Fibroblast of mammary gland (primary cell): ENCODE measurements at places on chromosomes 12 and 14.

GRCh38 chr14:63163306-63163705 lies 40.9 kb upstream of the RHOJ start:
- no peak for DNase-seq

DNA sequence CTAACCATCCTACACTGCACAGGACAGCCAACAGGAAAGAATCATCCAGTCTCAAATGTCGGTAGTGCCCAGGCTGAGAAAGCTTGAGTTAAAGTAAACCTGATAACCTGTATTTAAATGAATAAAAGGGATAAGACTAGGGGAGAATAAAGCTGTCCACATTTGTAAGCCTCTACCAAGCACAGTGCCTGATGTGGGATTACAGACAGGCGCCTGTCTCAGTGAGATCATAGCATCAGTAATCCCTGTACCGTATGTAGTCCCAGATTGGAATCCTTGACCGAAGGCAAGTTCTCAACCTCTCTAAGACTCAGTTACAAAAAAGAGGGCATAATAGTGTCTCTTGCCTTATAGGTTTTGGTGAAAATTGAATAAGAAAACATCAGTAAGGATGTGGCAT lies 59.9 kb downstream of the BICD1 start:
- DNase-seq: no peak

DNA sequence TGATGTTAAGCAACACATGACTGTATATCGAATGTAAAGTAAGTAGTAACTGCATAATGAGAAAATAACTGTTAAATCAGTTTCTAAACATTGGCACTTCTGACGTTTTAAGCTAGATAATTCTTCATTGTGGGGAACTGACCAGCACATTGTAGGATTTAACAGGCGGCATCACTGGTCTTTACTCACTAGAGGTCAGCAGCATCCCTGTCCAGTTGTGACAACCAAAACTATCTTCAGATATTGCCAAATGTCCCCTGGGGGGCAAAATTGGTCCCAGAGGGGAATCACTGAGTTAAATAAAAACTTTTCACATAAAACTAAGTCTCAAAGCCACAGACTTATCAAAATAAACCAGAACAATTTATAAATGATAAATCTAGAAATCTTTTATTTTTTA lies 65.3 kb downstream of the BLTP3B start:
- peak; percentile 35 for DNase-seq

DNA sequence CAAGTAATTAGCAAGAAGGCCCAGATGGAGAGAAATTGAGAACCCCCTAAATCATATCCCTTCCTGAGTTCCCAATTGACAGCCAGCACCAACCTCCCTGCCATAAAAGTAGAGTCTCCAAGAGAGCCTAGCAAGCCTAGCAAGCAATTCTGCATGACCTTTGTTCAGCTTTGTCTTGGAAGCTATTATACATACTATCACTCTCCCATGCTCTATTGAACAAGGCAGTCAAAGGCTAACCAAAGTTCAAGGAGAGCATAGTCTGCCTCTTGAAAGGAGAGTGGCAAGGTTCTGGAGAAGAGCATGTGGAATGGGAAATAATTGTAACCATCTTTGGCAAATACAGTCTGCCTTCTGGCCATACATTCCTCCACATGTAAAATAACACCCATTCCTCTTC lies 7.8 kb downstream of the ACOT4 start:
- no peak for DNase-seq

DNA sequence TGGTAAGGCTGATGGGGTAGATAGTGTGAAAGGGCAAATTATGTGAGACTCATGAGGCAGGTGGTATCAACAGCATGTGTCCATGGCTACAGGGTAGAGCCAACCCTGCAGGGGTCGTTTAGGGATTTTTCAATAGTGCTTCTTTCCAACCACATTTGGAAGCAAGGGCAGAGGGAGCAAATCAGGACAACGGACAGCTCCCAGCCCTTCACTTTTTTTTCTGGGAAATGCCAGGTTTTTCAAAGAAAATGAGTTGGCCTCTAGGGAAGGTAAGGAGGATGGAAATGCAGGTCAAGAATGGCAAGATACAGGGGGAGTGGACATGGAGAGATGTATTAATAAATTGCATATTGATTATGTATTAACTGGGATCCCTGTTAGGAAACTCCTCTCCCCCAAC lies 4.9 kb upstream of the CMA1 start:
- DNase-seq: no peak

DNA sequence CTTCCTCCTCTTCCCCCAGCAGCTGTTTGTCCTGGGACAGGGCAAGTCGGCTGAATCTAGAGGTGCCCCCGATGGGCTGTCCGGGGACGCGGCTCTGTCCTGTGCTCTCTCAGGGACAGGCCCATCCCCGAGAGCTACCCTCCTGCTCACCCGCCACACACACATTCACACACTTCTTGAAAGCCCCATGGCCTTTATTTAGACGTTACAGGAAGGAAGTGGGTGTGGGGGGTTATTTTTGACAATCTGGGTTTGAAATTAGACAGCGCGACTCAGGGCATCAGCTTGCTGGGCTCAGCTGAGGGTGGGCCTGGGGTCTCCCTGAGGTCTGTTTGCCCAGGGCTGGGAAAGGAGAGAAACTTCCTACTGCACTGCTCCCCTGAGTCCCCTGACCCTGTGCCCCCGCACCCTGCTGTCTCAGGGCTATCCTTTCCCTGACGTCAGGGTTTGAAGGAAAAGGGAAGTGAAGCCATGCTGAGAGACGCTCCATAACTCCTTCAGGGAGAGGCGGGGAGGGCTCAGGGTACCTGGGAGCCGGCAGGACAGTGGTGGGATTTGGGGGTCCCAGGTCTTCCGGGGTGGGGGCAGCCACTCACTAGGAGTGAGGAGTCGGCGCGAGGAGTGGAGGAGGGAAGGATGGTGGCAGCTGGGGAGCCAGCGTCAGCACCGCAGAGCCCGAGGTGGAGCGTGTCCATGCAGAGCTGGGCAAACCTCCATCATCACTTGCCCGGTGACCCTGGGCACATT lies 8.1 kb downstream of the PTPN6 start:
- DNase-seq: no peak

DNA sequence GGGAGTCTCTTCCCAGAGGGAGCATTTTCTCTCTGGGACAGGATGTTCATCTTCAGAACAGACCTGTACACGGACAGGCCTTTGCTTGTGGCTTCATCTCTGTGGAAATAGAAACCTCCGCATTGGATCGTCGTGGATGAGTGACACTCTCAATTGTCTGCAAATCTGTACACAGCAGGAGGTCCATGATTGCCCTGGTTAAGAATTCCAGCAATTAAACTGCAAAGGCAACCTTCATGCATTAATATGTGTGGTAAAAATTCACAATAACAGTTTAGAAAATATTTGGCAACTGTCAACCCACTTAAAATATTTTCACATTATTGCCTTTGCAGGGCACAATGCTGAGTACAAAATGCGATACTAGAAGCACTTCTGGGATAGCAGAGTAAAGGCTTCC lies 149.8 kb upstream of the SFSWAP start:
- no peak for DNase-seq

DNA sequence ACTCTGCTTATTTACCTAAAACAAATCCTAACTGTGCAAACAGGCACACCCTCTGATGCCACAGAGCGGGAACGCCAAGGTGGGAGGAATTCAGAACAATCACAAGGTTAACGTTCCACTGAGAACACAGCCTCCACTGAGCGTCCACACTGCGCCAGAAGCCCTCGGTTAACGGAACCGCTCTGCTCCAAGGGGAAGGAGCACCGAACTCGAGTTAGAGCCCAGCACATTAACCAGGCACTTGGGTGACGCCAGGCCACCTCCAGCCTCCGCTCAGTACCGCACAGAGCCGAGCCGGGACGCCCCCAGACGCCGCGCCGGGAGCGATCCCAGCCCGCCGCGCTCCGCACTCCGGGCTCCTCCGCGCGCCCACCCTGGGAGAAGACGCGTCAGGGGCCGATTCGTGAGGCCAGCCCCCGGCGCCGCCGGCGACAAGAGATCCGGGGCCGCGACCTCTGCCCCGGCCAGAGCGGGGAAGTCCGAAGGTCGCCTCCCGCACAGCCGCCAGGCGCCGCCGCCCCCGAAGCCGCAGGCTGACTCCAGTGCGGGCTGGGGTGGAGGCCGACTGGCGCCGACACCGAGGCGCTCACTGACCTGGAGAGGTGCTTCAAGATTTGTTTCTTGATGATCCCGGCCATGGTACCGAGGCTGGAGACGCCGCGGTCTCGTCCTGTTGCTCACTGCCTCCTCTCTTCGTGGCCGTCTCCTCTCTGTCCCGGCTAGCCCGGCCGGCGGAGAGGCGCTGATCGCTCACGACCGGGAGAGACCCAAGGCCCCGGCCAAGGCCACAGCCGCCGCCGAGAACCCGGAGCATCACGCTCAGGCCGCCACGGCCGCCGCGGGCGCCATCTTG lies 450 bp downstream of the BLTP3B start:
- no peak for DNase-seq

- peak; percentile 69 for DNase-seq
Observed at GRCh38 chr12:67671419-67671818, 22.9 kb downstream of the DYRK2 start.
